SW 1271 (cell line): ENCODE measurements at places on chromosomes 16 and 17.

GRCh38 chr17:62188713-62189112, 123.6 kb upstream of the MED13 start:
- no peak for DNase-seq

DNA sequence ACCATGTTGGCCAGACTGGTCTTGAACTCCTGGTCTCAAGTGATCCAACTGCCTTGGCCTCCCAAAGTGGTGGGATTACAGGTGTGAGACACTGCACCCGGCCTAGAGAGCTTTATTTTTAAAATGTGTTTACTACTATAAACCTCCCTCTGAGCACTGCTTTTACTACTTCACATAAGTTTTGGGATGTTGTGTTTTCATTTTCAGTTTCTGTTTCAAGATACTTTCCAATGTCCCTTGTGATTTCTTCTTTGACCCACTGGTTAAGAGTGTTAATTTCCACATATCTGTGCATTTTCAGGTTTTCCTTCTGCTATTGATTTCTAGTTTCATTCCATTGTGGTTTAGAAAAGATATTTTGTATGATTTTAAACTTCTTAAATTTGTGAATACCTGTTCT, 74.4 kb downstream of the NETO2 start:
- DNase-seq = no peak

DNA sequence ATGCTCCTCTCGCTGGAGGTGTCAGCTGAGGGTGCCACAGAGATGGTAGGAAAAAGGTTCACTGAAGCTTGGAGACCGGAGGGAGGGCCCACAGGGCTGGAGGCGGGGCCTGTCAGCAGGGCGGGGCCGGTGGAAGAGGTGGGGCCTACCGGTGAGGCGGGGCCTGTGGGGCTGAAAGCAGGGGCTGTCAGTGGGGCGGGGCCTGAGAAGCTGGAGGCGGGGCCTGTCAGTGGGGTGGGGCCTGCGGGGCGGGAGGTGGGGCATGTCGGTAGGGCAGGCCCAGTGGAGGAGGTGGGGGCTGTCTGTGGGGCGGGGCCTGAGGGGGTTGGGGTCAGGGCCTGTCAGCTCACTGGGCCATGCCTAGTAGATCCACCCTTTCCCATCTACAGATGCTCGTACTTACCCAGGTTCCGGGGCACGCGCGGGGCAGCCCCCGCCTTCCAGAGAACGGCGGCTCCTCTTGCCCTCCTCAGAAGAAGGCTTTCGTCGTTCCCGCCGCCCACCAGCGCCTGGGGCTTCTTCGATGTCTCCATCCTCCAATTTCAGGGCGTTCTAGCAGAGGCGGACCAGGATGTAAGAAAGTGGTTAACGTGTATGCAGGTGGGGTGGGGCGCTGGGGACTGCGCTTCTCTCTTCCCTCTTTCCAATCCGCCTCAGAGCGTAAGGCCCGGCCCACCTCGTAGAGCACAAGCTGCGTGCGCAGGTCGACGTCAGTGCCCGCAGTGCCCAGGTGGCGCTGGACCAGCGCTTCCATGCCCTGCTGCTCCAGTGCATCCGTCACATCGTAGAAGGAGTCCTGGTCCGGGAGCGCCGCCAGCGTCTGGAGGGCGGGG, 9.8 kb downstream of the TMEM208 start:
- DNase-seq = no peak

GRCh38 chr16:28133666-28134065, 70.2 kb upstream of the GSG1L start:
- DNase-seq = no peak

DNA sequence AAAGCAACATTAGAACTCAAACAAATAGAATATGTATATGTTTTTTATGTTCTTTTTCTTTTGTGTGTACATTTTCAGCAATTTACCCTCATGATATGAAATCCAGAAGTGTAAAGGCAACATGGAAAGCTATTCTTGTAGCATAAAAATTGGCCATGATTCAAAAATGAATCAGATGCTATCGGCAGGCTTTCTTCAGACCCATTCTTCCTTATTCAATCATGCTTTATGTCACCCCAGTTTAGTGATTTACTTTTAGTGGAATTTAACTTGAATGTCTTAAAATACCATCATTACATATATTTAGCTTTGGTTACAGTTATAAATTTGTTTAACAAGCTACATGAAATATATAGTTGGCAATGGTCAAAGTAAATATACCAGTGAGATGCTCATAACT, 21.4 kb upstream of the SMIM36 start:
- no peak for DNase-seq

- DNase-seq = no peak
These were observed at the start of gene ALOX12B for GRCh38 chr17:8087075-8087951. Gene ALOX12B, minus strand, starts transcription at chr17:8087716. Its CDS starts 274 bp downstream, at chr17:8087442.

- DNase-seq = no peak
These were observed 49.4 kb upstream of the XYLT1 start for GRCh38 chr16:17520111-17520510.

GRCh38 chr16:23348579-23349469, 46.7 kb downstream of the SCNN1B start:
- DNase-seq = no peak

DNA sequence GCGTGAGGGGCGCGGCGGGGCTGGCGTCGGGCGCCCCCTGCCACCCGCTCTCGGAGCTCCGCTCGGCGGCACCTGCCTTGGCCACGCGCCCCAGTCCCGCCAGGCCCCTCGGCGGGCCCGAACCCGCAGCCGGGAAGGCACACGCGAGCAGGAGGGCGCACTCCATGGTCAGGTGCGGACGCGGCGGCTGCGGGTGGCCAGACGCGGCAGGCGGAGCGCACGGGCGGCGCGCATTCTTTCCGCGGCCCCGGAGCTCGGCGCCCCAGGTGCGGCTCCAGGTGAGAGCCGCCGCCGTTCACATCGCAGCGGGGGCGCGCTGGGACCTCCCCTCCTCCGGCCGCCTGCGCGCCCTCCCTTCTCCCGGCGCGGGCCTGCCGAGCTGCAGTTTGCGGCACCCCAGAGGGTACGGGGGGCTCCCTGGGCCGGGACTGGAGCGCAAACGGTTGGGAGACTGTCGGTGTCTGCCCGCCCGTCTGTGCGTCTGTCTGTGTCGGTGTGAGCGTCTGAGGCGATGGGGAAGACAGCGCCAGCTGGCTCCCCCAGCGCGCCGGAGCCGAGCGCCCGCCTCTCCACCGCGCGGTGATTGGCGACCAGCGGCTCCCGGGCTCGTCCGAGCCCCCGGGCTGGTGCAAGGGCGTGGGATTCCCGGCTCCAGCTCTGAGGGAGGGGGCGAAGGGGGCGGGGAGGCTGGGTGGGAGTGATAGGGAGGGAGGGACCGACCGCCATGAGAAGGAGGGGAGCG, at the start of gene ADAMTS18:
Gene ADAMTS18 (minus strand): TSS at position 505 of the 742 bp plus-strand sequence. CDS start 339 bp downstream, at position 166.
- DNase-seq = no peak

- no peak for DNase-seq
These were observed 122.4 kb downstream of the HIC1 start for GRCh38 chr17:2177235-2177811.

DNA sequence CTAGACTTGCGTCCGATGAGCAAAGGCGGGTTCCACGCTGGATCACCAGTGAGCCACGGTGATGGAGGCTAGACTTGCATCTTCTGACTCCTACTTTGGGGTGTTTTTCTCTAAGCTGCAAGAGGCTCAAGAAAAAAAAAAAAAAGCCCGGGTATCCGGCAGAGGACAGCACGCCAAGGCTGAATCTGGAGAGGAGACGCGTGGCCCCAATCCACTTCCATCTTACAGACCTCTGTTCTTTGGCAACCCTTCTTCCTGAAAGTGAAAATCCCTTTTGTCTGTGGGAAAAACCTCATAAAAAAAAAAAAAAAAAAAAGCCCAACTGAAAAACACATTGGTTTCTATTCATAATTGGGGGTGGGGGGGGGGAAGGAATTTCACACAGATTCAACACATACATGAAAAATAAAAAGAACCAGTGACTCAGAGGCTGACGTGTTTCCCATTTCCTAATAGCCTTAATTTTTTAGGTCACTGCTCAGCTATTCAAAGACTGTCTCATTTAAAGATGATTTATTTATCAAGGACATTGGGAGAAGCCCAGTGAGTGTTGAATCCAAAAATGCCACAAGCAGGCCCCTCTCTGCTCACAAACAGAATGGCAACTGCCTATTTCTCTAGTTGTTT, 258.3 kb downstream of the FOXL1 start:
- DNase-seq = no peak
